H1 (cell line): ENCODE measurements at places on chromosomes 11 and 22. TPM values are rescaled to one million over a fixed set of nuclear protein-coding genes. Genes with fewer than 3 reads are reported as not detected.

The OR52M1 gene
- total RNA-seq: not detected in 2 replicates

The SLC37A2 gene
- total RNA-seq: 1.1 and 1.3 TPM in 2 replicates

The FOLR3 gene
- not detected in 2 replicates for total RNA-seq

The DLG2 gene
- 14.3 and 17.0 TPM in 2 replicates for total RNA-seq

The OR52N4 gene
- total RNA-seq: not detected in 2 replicates

The LINC01488 gene
- total RNA-seq: not detected in 2 replicates

The VEGFB gene
- 46.1 and 49.6 TPM in 2 replicates for total RNA-seq

DNA sequence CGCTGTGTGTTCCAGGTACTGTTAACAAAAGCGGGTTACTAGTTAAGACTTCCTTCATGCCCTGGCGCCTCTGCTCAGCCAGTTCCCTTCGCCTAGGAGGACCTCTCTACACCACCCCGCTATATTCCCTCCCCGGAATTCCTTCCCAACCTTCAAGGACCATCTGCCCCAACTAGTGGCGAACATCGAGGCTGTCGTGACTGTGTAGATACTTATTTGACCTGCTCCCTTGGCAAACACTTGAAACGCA lies 450 bp upstream of the BCL2L13 start:
- no peak for DNase-seq

DNA sequence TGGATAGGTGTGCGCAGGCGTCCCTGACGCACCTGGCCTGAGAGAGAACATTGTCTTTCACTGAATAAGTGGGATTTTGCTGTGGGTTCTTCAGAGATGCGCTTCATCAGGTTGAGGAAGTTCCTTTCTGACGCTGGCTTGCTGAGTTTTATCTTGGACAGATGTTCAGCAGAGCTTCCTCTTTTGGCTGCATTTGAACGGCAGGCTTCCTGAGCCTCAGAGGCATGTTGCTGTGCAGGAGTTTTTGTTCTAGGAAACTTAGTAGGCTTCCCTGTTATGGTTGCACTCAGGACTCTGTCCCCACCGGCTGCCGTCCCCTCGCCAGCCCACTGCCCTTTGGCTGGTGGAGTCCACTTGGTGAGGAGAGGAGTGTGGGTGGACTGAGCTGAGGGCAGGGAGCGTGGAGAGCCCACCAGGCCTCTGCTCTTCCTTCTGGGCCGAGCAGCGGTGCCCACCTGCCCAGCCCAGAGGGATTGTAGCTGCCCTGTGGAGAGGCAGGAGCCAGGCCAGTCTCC lies 17.2 kb downstream of the FRMD8 start:
- DNase-seq: no peak

DNA sequence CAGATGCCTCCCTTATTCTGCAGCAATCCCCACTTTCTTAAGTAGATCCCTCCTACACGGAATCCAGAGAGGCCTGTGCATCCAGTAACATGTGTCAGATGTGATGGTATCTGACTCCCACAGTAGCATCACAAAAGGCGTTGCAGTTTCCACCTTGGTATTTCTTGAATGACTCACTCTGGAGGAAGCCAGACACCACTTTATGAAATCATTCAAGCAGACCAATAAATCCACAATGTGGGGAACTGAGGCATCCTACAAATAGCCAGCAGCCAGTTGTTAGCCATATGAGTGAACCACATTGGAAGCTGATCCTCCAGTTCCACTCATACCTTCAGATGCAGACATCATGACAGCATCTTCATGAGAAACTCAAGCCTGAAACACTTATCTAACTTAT lies 798.1 kb downstream of the OPCML start:
- DNase-seq: no peak

GRCh38 chr11:15816260-15816871 lies 540.0 kb downstream of the SOX6 start:
- no peak for DNase-seq

- DNase-seq: no peak
These were observed 5.0 kb upstream of the LIMK2 start for GRCh38 chr22:31206896-31207687.

- DNase-seq: no peak
These were observed 133.7 kb downstream of the SNX19 start for GRCh38 chr11:130782361-130783222.

GRCh38 chr11:59754494-59754858 lies 700 bp upstream of the STX3 start:
- DNase-seq: no peak

DNA sequence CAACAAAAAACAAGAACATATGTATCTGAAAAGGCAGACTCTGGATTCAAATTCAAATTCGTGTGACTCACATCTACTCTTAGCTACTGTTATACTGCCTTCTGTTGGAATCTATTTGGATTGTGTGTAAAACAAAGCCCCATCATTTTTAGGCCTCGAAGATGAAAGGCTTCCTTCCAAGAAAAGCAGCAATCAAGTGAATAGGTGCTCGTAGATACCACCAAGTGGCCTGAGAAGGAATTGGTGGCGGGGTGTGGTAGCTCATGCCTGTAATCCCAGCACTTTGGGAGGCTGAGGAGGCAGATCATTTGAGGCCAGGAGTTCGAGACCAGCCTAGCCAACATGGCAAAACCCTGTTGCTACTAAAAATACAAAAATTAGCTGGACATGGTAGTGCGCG lies 4.2 kb downstream of the GRAMD1B start:
- DNase-seq: no peak

GRCh38 chr11:119699227-119699626 lies 29.8 kb downstream of the NECTIN1 start:
- no peak for DNase-seq

DNA sequence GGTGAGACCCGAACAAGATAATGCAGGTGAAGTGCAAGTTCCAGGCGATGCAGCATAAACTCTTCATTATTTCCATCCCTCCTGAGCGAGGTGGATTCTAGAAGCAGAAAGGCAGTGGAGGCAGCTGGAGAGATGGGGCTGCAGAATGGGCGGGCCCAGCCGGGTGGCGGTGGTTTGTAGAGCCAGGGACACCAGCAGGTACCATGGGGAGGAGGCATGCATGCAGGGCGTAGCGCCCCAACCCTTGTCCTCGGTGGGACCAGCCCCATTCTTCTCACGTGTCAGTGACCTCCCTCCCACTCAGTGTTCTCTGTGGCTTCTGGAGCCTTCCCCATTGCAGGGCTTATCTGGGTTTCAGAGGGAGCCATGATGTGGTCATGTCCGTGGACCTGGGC lies 38.0 kb downstream of the MPPED1 start:
- DNase-seq: no peak

GRCh38 chr22:27286711-27287110 lies 514.8 kb downstream of the MN1 start:
- no peak for DNase-seq

DNA sequence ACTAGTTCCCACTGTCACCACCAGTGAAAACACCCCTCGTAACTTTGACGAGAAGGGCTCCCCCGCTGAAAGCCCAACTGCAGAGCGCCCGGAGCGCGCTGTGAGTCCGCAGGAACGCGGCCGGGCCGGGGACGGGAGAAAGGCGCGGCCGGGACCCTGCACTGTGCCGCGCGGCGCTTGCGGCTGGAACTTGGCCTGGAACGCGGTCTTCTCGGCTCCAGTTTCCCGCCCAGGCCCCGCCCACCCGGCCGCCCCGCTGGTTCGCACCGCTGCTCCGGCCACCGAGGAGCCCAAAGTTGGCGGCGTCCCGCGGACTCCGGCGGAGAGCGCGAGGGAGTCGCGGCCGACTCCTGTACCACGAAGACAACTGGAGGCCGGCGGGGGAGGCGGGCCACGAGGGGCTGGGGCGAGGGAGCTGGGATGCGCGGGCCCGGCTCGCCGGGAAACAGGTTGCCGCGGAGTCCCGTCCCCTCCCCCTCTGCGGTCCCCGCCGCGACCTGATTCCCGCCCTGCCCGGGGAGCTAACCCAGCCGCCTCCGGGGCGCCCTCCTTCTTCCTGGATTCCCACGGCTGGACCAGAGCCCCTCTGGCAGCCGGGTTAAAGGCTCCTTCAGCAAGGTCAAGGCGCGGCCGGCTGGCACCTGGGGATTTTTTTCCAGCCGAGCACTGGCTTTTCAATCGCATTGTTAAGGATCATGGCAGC lies 3.4 kb downstream of the TENM4 start:
- DNase-seq: peak; percentile 86

DNA sequence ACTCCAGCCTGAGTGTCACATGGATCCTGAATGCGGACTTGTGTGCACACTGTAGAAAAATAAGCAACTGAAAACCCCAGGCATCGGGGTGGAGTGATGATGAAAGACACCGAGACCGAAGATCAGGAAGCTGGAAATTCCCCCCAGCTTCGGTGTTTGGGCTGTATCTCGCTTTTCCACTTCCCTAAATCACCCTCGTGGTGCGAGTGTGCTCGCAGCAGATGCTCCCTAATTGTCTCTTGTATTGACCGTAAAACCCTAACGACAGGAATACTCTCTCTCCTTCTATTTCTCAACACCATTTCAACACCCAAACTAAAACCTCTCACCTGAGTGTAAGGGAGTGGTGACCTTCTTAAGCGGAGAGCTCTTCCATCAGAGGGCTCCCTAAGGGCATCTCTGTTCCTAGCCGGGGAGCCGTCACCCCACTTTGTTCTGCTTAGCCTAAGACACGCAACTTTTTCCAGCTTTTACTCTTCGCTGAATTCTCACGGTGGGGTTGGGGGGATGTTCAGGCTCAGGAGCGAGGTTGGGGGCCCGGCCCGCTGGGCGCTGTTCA lies 635 bp upstream of the GRK3 start:
- no peak for DNase-seq

DNA sequence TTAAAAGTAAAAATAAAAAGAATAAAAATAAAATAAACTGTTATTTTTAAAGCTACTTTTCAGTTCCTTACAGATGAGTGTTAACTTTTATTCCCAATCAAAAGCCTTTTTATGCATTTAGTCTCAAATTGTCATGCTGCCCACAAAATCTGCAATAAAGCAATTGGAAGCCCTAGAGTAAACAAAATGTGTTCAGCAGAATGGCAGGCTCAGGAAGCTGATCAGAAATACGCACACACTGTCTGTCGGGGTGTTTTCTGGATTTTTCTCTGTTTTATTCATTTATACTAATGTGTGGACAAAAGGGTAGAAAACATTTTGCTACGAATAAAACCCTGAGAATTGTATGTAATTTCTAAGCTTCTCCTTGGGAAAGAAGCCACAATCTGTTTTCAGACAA lies 162.8 kb downstream of the RCN1 start:
- no peak for DNase-seq

DNA sequence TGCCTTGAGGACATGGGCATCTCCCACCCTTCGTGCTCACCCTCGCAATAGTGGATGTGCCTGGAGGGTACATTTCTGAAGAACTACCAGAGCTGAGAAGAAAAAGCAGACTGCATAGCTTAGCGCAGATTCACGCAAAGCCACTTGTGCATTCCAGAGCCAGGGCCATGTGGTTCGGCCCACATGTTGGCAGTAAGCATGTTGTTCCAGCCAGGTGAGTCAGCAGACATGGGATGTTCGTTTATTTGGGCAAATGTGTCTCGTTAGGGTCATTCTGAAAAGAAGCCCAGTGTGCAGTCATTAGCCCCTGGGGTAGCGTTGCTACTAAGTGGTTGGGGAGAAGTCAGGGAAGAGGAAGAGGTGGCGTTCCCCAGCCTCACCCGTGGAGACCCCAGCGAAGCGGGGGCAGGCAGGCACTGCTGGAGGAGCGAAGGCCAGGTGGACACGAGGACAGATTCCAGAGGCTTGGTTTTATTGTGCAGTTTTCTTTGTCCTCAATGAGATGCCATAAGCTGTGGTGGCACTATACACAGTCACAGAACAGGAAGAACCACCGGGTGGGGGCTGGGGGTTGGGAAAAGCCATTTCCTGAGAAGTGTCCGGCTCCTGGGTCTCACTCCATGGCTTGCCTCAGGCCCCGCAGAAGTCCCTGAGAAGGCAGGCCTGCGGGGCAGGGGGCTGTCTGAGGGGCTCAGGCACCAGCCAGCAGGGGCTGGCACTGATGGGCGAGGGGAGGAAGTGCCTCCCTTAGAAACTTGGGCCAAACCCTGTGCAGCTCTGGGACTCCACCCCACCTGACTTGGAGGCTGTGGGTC lies 5.0 kb downstream of the THY1 start:
- DNase-seq: no peak

DNA sequence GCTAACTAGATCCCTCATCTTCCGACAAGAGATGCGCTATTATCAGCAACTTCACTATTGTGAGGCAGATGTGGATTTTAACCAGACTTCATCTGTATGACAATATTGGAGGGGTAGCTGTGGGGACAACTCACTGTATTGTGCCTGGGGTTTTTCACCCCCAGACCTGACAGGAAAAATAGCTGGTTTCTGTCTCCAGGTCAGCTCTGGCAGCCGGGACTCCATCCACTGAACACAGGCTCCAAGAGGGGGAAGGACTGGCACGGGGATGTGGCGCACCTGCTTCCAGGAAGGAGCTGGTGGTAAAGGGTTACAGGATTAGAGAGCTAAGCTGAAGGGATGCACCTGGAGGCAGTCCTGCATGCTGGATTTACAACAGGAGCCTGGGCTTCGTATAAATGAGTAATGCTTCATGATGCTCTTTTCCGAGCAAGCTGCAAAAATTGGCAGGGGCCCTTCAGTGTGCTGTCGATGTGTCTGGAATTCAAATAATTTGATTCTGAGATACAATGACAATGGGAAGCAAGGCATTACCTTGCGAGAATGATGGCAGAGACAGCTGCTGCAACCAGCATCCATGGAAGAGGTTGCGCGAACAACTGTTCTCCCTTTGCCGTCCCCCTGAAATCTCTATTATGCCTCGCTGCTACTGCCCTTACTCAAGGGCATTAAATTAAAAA lies 49.5 kb downstream of the LMO2 start:
- no peak for DNase-seq

DNA sequence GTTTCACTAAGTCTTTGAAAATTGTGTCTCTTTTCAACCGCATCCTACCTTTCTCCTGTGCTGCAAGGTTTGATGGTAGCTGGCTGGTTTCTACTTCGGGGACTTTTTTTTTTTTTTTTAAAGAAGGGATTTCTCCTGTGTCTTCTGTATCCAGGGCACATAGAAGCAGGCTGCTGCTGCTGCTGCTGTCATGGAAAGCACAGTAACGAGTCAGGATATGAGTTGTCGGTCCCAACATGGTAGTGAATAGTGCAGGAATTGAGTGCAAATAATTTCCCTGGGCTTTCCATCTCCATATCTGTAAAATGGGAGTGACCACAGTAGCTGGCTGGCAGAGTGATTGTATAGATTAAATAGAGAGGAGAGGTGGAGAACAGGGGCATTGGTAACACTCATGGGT lies 118.3 kb upstream of the NAV2 start:
- no peak for DNase-seq
